ENCODE measurements at places on chromosomes 1 and 21.

- DNase-seq, result no peak
These were observed 42.9 kb upstream of the CITED4 start for GRCh38 chr1:40905061-40905460.

GRCh38 chr1:10544239-10544638, 69.5 kb downstream of the PEX14 start:
- DNase-seq, result no peak

GRCh38 chr1:167673265-167673664, 43.2 kb downstream of the RCSD1 start:
- DNase-seq, result no peak

DNA sequence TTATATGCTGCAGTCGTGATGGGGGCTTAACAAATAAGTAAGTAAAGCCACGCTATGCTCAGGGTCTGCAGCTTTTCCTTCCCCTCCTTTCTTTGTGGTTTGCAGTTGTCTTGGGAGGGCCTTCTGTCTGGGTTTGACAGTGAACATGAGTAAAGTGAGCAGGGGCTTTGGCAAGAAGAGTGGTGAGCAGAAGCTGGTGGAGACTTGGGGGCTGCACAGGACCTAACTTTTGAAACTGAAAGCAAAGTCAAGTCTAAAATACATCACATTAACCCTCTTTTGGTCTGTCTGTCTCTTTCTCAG, 368.6 kb upstream of the VAMP3 start:
- no peak for DNase-seq

GRCh38 chr1:66475940-66476339, 58.0 kb upstream of the SGIP1 start:
- DNase-seq, result no peak

DNA sequence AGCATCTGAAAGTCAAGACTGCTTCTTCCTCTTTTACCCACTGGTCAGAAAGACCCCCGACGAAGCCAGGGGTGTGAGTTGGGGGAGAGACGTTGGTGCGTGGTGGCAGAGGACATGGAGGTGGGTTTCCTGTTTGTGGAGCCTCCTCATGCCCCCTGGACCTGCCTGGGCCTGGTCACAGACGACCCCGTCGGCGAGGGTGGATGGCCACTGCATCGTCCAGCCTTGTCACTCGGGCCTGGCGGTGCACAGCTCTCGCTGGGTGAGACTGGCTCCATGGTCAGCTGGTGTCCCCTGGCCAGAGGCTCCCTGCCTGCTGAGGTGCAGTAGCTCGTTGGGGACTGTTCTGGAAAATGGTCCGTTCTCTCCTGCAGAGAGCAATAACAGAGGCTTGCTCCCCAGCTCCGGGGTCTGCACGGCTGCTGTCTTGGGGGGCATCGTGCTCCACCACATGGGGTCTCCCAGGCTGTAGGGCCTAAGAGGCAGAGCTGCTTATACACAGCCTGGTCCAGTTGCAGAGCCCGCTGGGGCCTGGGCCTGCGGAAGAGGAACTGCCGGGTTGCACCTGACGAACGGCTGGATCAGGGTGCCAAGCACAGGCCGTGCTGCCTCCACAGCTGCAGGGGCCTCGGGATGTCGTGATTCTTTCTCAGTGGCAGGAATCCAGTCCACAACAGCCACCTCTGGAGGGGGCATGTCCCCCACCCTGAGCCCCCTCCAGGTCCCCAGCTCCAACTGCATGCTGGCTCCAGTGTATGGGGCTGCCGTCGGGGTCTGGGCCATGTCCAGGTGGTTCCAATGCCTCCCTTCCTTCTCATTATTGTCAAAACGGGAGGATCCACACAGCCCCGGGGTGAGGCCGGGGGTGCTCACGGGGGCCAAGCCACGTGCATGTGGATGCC, 18.0 kb upstream of the ACTRT2 start:
- DNase-seq, result no peak

- no peak for DNase-seq
These were observed 4.4 kb downstream of the SSBP3 start for GRCh38 chr1:54401799-54402198.

- no peak for DNase-seq
These were observed 210.3 kb downstream of the TPR start for GRCh38 chr1:186164773-186165172.

DNA sequence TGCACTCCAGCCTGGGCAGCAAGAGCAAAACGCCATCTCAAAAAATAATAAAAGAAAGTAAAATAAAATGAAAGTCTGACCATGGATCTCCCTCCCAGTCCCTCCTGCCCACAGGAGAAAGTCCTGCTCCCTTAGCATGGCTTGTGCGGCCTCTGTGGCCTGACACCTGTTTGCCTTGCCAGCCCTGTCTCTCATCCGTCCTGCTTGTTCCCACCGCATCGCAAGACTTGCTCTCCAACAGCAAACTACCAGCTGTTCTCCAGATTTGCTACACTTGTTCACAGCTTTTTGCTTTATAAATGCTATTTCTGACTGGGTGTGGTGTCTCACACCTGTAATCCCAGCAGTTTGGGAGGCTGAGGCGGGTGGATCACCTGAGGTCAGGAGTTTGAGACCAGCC, 2.7 kb downstream of the ETV3L start:
- no peak for DNase-seq

GRCh38 chr1:168488138-168488537, 55.7 kb downstream of the XCL2 start:
- no peak for DNase-seq

- no peak for DNase-seq
These were observed 492.4 kb upstream of the NFIA start for GRCh38 chr1:60589916-60590315.

DNA sequence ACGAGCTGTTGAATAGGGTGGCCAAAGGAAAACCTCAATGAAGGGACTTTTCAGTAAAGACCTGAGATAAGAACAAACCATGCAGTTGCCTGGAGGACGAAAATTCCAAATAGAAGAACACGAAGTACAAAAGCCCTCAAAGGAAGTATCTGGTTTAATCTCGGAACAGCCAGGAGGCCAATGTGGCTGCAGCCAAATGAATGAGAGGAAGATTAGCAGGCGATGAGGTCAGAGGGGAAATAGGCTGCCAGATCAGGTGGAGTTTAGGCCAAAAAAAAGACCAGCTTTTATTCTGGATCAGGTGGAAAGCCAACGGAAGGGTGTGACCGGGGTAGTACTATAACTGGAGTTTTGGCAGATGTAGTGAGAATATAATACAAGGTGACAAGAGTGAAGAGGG, 43.7 kb downstream of the SRSF11 start:
- DNase-seq, result no peak

DNA sequence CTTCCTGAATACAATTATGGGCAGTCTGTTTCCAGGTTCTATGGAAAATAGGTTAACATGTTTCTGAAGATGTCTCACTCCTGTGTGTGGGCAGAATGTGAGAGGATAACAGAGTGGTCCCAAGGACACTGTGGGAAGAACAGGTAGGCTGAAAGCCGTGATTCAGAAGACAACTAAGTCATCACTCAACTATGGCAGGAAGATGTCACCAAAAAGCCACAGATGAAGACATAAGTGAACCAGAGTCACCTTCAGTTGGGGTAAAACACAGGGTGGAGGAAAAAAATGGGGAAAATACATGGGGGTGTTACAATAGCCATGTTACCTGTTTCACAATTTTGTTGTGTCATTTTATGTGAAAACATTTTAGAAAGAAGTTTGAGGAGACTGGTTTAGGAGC, 75.1 kb downstream of the UCHL5 start:
- DNase-seq, result no peak

DNA sequence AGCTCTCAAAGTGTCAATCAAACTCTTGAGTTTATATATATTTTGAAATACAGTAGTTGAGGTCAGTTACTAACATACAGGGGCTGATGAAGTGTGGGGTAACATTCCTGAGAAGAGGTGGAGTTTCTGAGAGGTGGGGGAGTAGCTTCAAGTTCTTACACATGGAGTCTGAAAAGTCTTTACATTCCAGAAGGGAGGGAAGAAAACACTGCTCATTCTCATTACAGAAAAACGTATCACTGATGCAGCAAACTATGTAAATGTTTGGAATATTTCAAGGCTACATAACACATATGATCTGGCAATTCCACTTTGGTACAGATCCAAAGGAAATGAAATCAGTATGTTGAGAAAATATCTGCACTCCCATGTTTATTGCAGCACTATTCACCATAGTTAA, 1065.8 kb upstream of the B3GALT2 start:
- DNase-seq, result no peak

DNA sequence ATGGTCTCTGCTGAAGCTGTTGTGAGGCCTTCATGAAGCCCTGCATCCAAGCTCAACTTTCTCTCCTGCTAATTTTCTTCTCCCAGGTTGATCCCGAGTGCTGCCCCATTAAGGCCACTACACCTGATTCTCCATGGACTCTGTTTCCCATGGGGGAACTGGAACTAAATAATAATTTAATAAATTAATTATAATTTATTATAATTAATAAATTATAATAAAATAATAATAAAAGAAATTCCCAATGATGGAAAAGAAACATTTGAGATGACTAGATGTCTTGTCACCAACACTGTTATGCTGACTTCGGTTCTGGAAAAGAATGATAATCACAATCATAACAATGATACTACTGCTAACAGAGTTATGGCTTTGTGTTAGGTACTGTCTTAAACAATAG, 211.2 kb upstream of the ZP4 start:
- DNase-seq, result no peak

GRCh38 chr1:27689423-27690173, 17.6 kb upstream of the IFI6 start:
- DNase-seq, result no peak

DNA sequence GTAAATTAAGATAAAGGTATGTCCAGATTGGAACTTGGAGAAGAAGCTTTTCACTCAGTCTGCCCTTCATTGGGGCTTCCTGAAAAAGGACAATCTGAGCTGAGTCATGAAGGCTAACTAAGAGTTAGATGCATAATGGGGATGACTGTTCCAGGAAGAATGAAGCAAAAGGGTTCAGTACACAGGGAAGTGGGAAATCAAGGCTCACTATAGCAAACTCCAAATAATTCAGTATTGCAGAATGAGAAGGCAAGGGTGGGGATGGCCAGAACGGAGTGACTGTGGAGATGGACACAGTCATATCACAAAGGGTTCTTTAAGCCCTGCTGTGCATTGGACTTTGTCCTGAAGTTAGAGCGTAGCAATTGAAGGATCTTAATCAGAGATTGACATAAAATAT, 158.3 kb downstream of the FGGY start:
- DNase-seq, result no peak

DNA sequence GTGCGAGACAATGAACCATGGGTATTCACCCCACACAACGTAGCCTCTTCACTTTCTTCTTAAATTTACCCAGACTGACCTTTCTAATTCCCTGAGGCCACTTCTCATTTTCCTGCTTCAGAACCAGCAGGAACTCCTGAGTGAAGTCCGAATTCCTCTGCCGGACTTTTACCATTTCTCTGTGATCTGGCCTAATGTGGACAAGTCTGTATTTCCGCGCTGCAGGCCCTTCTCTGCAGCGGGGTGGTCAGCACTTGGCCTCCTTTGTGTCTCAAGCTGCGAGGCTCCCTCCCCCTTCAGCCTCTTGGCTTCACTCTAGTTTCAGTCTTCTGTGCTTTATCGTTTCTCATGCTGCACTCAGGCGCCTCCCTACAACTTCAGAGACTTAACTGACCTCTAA, 9.4 kb upstream of the CTBS start:
- no peak for DNase-seq

DNA sequence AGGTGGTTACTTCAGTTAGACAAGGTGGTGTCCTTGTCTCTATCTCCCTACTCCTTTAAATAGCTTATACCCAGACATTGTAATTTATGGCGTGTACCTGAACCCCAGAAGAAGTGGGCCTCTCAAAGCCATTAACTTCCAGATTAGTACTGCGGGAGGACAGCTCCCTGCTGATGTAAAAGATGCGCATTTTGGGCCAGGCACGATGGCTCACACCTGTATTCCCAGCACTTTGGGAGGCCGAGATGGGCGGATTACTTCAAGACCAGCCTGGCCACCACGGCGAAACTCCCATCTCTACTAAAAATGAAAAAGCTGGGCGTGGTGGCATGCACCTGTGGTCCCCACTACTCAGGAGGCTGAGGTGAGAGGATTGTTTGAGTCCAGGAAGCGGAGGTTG, 15.0 kb upstream of the PLEKHM2 start:
- DNase-seq, result no peak

- no peak for DNase-seq
These were observed 192.8 kb downstream of the FCRL5 start for GRCh38 chr1:157359314-157360022.

DNA sequence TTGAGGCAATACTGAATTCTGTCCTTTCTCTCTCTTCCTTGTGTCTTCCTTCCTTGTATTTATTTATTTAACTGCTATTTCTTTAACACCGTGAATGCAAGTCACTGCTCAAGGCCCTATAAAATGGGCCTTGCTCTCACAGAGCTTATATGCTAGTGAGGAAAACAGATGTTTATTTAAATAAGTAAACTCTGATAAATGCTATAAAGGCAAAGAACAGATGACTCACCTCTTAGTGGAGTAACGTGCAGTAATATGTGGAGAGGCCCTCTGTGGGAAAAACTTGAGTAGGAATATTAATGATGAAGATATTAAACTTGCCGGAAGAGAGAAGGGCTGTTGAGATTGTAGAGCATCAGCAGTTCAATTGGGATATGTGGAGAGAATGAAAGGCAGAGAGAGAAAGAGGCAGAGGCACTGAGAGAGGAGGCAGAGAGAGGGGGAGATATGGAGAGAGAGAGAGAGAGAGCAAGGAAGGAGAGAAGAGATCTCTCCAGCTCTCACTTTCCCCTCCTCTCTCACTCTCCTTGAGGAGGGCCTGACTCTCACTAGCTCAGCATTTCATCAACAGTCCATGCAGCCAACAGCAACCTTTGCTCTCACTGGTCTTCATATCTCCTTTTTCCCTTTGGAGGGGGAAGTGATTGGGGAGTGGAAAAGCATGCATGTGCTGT, 322.2 kb downstream of the LMX1A start:
- no peak for DNase-seq

DNA sequence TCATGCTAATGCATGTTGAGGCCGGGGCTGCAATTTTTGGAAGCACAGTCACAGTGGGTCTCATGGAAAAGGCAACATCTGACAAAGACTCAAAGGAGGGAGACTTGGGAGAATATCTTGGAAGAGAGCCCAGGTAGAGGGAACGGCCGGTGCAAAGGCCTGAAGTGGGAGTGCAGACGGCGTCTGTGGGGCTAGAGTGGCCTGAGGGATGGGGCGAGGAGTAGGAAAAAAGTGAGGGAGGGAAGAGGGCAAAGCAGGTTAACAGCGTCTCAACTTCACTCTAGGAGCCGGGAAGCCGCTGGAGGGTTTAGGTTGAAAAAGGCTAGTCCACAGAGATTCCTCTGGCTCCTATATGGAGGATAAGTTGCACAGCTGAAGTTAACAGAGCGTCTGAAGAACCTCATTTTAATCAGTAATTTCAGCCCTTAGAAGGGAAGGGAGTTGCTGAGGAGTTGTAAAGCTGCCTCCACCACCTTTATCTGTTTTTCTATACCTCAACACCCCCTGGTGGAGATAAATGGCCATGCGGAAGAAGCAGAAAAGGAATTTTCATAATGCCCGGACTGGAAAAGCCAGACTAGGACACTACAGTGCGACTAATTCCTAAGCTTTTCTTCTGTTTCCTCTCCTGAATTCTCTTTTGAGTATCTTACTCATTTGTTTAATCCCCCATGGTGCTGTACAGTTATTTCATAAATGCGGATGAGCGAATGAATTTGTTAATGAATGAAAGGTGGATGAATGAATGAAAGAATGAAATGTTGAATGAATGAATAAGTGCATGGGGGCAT, 78.7 kb upstream of the ZNF281 start:
- DNase-seq, result no peak

GRCh38 chr1:91712393-91712792, 173.6 kb downstream of the TGFBR3 start:
- DNase-seq, result no peak

Measured in T-helper 1 cell (primary cell).